Activated naive CD4-positive, alpha-beta T cell treated with anti-CD3 and anti-CD28 coated beads, Interleukin-2, amount 10 ng/mL, durations not matched to agents 7 days and 5 days (primary cell): ENCODE measurements at places on chromosomes 16 and 17.

DNA sequence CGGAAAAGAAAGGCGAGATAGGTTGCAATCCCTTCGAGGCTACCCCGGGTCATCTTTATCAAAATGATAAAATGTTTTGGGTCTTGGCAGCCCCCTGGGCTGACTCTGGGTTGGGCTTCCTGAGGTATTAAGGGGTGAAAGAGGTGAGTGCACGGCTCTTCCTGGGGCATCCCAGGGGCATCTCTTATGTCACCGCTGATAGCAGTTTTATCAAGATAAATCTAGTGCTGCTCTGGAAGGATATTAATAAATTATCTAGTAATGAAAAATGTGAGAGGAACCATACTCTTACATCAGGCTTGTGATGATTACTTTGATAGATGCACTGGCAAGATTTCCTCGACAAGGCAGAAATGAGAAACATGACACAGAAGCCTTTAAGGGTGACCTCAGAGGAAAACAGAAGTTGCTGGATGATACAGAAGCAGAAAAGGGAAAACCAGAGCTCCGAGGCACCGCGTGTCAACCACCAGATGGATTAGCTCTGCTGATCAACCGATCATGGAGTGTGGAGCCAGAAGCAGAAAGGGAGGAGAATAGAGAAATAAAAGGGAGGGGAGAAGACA, 491.3 kb downstream of the TMEM114 start:
- DNase-seq, result no peak

DNA sequence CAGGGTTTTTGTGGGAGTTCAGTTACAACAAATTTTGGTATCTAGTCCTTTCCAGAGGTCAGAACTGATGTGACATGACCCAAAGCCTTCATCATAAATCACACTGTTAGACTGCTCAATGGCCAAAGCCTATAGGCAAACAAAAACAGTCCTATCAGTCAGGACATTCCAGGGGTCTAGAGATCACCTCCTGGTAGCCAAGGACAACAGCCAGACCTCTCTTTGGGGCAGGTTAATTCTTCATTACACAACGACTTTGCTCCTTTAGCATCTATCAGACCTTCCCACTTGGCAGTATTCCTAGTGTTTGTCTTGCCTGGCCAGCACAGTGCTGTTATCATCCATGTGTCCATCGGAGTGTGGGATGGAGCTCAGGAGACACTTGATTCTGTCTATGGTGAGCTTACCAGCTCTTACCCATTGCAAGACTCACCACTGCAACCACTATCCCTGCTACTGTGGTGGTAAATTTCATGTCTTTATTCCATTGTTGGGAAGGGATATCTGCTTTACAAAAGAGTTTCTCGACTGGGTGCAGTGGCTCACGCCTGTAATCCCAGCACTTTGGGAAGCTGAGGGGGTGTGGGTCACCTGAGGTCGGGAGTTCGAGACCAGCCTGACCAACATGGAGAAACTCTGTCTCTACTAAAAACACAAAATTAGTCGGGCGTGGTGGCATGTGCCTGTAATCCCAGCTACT, 95.5 kb upstream of the DHX40 start:
- DNase-seq, result no peak

DNA sequence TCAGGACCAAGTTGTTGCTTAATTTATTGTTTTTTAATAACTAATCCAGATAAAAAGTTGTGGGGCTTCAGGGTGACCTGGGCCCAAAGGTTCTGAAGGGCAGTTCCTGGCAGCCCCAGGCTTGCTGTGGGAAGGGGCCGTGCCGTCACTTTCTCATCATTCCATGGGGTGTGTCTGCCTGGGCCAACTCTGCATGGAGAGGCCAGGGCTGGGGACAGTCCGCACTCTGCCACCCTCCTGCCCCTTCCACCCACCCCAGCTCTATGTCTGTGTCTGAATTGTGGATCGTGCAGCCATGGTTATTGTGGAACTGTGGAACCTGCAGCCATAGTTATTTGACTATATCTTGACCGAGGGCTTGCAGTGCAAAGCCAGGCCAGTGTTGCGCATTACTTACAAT, 4.0 kb downstream of the LIMD2 start:
- DNase-seq, result no peak

- DNase-seq, result no peak
These were observed 92.5 kb downstream of the N4BP1 start for GRCh38 chr16:48517493-48517892.

DNA sequence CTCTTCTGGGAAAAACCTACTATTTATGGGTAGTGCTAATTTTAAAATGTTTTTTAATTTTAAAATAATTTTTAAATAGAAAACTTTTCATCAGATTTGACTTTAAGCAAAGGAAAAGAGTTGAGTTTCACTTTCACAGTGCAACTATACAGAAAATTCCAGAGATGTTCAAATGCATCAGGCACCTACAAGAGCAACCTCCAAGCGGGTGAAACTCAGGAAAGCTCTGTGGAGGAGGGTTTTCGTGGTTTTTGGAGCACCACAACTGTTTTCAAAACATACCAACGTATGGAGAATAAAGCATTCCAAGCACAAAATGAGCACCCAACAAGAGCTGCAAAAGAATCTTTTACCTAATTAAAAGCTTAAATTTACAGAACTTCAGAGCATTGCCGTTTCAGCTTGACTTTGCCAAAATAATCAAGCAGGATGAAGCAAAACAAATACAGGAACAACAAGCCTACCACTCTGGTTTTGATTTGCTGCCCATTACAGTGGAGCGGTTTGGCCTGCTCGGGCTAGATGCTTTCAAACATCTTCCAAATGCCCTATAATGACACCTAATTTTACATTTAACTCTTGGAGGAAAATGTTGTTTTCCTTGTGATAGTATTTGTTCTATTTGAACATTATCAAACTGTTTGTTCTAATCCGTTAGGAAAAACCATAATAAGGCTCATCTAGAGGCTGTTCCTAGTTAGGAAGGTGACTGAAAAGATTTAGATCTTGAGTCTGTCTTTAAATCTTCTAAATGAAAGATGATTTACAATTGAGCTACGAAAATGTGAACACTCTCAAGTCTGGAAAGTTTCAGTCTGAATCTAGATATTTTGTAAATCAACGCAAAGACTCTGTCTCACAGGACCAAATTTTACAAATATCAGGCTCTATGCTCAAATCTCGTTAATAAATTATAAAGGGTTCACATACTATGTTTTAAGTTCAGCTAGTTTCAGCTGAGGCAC, 34.5 kb downstream of the NACA2 start:
- DNase-seq, result no peak

DNA sequence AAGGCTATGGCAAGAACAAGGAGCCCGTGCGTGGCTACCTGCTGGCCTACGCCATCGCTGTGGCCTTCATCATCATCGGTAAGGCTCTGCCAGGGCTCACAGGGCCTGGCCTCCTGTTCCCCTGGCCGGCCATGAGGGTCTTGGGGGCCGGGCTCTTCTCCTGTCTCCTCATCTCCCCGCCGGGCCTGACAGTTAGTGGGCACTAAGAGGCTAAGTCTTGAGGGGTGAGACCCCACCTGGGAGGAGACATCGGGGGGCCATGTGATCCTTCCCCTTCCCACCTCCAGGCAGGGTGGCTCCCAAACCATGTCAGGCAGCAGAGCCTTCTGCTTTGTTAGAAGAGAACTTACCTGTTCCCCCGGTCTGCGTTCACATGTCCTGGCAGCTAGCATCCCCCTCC, 15.2 kb downstream of the SLC12A3 start:
- DNase-seq, result no peak

DNA sequence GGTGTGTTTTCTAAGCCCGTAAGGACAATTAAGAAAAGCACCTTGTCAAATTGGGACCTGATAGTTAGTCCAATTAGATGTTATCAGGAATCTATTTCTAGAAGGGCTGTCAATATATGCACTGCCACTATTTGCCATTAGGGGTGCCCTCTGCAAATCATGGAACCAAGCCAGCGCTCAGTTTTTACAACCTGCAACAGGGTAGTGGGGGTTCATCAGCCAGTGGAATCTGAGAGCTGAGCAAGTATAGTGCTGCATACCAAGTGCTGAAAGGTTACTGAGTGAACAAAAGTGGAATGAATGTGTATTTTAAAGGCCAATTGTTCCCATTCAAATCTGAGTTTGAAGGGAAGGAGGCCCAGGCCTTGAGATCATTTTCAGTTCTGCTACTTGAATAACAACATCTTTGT, 10.4 kb downstream of the PRR11 start:
- peak; percentile 48 for DNase-seq

DNA sequence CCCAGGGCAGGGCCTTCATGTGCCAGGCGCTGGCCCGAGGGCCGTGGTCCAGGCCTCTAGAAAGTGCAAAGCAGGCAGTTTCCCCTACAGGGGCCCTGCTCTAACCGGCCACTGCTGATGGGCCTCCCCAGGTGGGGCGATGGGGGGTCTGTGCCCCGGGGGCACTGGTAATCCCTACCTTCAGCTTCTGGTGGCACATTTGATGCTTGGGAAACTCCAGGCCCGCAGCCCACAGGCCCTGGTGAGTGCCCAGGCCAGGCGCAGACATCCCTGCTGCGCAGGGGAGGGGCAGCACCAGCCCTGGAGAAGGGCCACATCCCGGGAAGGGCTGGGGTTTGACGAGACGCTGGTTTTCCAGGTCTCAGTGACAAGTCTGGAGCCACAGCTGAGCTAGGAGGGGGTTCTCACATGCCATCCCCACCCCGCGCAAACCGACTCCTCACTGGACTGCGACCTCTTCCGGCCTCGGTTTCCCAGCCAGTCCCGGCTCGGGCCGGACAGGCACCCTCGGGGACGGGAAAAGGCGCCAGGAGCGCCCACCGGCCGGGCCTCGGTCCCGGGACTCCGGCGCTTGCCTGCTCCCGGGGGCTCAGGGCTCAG, 1.6 kb downstream of the DOC2B start:
- DNase-seq, result no peak

DNA sequence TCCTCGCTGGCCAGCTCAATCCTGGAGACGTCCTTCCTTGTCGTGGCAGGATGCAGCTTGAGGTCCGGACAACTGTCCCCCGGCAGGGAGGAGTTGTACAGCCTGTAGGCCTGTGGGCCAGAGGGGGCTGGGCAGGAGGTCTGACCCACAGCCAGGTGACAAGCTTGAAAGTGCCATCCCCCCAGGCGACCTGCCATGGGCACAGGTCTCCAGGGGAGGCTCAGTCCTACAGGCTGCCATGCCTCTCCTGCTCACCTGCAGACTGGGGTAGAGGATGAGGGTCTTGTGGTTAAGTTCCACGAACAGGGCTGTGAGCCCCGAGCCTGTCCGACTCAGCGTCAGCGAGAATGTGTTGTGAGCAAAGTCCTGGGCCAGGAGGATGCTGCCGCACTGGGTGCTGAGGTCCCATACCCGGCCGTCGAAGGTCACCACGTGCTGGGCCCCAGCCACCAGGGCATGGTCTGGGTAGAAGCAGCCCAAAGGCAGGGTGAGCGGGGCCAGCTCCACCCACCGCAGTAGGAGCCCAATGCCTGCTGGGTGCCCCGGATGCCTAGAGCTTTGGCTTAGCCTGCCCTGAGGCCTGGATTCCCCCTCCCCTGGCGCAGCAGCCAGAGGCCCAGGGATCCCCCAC, 39.8 kb downstream of the RMI2 start:
- no peak for DNase-seq

GRCh38 chr17:79073706-79074088, 927 bp upstream of the ENGASE start:
- DNase-seq, result no peak

DNA sequence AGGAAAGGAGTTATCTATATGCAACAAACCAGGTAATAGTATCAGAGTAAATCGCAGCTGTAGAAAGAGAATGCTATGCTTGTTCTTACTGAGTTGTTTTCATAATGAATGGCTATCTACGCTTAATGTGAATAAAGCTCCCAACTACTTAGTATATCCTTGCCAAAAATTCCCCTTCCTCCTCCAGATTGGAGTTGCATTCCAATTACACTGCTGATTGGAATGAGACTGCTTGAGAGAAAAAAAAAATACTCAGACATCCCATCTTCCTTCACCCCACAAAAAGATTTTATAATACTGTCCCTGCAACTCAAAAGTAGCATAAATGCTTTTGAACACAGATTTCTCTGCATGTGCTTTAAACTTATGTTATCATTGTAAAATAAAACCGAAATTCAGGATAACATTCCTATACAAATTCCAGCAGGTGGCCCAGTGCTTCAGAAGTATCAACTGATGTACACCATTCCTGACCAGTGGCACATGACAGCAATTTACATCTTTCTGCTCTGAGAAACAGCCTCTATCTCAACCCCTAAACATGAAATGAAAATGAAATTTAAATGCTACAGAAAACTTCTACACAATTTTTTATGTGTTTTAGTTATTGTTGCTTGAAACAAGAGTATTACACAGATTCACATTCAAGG, 47.0 kb downstream of the SMURF2 start:
- DNase-seq, result no peak

GRCh38 chr16:65619606-65620005, 497.7 kb upstream of the CDH11 start:
- DNase-seq, result no peak
